ENCODE measurements at places on chromosomes 5 and 9.

- DNase-seq = no peak
These were observed 7.2 kb downstream of the ANKHD1 start for GRCh38 chr5:140408750-140409241.

GRCh38 chr5:169637549-169638121, 560 bp downstream of the DOCK2 start:
- DNase-seq = no peak

DNA sequence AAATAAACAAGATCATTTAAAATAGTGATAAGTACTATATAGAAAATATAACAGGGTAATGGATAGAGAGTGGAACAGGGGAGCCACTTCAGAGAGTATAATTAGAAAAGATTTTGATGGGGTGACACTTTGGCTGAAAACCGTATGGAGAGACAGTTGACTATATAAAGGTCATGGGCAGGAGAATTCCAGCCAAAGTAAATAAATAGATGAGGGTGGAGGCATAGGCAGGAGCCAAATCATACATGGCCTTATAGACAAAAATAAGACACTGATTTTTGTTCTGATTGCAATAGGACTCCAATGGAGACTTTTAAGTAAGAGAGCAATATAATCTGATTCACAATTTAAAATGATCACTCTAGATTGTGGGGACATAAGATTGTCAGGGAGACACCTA, 37.5 kb upstream of the NUDT12 start:
- DNase-seq = no peak

DNA sequence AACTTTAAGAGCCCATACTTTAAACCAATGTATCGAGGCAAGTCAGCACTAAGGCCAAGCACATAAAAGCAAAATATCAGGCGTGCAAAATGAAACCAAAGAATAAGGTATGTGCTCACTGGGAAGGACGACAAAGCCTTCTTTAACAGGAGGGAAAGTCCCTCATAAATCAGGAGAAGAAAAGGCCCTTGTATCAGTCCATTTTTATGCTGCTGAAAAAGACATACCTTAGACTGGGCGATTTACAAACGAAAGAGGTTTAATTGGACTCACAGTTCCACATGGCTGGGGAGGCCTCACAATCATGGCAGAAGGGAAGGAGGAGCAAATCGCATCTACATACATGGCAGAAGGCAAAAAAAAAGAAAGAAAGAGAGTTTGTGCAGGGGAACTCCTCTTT, 68.9 kb downstream of the UBE2QL1 start:
- DNase-seq = no peak

DNA sequence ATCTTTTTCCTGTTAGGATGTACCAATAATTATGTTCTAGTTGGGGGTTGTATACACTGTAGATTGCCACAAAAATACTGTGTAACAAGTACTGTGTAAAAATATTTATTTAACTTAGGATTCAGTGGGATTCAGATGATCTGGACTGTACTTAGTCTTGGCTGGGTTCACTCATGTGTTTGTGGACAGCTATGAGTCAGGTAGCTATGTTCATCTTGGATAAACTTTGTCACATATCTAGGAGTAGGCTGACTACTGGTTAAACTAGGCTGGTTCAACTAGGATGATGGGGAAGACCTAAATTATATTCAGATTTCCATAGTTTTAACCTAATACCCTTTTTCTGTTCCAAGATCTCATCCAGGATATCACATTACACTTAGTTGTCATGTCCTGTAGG, 32.1 kb upstream of the TNFSF15 start:
- no peak for DNase-seq

GRCh38 chr9:33676746-33677505, 118.4 kb upstream of the PRSS3 start:
- peak; percentile 80 for DNase-seq

DNA sequence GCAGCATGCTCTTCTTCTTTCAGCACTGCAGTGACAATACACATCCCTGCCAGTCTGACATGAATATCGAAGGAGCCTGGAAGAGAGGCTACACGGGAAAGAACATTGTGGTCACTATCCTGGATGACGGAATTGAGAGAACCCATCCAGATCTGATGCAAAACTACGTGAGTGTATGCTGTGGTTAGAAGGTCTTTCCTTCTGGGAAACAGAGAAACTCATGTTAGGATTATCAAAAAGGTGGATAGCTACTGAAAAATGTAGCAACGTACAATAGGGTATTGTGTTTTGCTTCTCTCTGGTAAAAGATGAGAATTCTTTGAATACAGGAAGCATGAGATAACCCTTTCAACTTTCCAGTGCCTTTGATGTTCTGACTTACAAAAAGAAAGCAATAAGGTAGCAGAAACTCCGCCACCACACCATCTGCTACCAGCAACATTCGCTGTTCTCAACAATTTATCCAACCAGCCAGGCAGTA, 133.3 kb downstream of the PCSK5 start:
- no peak for DNase-seq

DNA sequence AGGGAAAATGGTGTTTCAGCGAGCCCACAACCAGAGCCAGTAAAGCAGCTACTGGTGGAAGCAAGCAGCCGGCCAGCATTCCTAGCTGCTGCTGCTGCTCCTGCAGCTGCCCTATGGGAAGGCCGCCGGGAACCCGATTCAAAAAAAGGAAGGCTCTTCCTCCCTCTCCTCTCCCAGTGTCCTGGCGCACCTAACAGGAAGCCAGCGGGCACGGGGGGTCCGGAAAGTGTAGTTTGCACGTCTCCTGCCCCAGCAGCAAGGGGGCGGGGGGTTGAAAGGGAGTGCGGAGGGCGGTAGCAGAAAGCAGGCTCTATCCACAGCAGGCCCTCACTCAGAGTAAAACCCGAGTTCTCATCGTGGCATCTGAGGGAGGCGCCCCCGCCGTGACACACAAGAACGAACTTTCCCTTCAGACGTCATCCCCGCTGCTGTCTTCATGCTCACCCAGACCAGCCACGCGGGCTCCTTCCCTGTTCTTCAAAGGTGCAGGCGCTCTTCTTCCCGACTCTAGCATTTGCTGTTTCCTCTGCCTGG, 16.5 kb downstream of the GRXCR2 start:
- DNase-seq = peak; percentile 69

DNA sequence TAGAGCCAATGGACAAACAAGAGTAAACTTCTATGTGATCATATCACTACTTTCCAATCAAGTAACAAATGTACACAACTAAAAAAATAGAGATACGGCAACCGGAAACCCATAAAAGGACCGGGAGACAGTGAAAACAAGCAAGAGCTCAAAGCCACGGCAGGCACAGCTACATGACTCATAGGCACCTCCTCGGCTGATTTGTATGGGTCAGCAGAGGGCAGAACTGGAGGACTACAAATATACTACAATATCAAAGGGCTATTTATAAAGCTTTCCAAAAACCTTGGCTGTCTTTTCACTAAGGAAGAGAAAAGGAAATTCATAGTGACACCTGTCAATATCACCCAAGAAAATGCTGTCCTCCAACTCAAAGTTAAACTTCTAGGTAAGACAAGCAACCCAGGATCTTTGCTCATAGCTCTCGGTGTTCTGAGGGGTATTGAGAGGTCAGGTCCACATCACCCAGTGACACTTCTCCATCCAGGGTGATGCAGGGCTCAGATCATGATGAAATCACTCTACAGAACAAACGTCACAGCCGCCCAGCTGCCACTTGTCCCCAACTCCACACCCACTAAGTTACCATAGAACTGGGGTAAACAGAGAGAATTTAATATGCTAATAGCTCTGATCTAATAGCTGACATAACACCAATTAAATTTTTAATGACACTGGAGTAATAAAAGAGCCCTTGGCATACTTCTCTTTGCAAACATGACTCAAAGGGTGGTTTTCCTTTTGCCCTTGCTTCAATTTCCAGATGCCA, 41.3 kb downstream of the PFDN1 start:
- no peak for DNase-seq

- DNase-seq = no peak
These were observed 83.9 kb upstream of the CXCL14 start for GRCh38 chr5:135662683-135663082.

DNA sequence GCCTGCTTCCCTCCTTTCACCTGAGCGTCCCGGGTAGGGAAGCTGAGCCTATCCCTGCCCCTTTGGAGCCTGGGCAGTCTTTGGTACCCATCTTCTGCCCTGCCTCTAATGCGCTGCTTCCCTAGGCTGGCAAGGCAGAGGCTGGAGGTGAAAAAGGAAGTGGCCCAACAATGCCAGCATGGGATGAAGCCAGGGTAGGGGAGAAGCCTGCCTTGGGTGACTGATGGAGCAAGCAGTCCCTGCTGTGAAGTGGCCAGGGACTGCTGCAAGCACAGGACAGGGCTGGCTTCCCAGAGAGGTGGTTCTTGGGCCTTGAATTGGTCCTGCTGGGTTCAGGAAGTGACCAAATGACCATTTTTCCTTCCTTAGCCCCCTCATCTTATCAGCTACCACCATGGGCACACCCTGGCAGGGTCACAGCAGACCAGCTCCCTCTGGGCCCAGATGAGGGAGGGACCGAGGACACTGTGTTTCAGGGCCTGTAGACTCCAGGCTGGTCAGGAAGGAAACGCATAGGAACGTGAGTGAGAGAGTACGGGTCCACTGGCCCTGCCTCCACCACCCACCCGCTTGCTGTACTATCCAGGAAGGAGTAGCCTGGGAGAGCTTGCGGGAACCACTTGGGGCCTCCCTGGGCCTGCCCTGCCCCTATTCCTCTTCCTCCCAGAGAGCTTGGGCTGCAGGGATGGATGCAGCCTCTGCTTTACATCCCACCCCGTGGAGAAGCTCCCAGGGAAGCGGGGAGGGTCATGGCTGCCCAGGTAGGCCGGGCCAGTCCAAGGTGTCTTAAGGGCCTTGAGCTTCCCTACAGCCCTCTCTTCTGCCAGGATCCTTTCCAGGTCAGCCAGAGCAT, 102.6 kb downstream of the DAB2IP start:
- no peak for DNase-seq

DNA sequence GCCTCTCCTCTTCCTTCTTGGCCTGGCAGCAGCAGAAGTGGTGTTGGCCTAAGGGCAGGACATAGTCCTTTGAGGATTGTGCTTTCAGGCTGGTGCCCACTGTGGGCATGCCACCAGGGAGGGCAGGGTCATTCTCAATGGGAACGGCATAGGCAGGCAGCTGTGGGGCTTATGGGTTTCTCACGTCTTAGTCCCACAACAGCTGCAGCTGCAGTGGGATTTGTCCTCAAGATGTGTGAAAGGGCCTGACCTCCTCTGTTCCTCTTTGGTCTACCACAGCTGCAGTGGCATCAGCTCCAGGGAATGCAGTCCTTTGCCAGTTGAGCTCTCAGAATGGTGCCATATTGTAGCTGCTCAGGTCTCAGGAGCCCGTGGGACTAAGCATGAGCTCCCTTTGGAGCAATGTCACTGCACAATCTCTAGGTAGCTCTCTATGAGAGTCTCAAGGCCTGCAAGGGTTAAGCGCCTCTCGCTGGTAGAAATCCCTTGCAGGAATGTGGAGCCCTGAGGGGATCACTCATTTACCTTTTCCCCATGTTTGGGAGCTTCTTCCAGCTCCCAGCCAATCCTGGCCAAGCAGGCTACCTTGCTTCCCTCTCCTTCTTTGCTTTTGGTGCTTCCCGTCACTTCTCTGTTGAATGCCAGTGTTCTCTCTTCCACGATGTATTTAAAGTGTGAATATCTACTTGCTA, 104.8 kb downstream of the GNA14 start:
- peak; percentile 25 for DNase-seq

DNA sequence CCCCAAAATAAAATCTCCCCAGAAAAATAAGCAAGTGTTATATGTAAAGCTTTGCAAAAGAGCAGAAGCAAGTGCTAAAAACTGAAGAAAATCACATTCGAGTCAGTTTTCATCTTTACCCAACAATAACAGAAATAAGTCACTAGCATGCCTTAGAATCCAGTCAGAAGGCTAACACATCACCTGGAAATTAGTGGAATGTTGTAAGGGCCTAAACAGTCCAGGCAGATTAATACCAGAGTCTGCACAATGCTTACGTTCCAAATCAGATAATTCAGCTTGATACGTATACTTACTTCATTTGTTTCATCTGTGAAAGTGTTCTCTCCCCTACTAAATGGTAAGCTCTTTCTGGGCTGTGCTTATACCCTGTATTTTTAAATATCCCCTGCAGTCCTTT, 42.7 kb downstream of the SUSD1 start:
- DNase-seq = no peak

DNA sequence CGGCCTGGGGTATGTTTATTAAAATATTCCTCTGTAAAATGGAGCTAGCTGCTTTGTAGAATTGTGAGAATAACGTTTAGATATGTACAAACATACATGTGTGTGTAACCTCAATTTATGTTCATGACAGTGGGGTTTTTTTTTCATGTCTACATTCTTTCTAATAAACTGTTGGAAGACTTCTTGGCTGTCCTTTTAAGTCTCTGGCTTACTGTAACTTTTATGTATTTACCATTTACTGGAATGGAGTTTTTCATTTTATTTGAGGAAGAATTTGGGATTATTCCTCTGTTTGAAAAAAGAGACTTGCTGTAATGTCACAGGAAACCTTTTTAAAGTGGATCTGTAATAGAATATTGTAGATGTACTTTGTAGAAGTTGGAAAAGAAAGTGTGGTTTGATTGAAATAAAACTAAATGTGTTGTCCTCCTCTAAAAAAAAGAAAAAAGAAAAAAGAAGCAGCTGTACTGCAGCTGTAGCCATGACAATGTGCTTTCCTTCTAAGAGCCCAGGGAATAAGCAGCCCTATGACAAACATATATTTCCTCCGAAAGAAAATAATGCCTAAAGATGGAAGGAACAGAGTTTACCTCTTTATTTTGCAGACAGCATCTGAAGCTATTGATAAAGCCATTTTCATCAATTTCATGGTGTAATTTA, 71.2 kb upstream of the FREM1 start:
- peak; percentile 51 for DNase-seq

GRCh38 chr5:9655641-9656040, 25.5 kb upstream of the TAS2R1 start:
- no peak for DNase-seq

- no peak for DNase-seq
These were observed 118.2 kb upstream of the TBC1D2 start for GRCh38 chr9:98373609-98374008.

DNA sequence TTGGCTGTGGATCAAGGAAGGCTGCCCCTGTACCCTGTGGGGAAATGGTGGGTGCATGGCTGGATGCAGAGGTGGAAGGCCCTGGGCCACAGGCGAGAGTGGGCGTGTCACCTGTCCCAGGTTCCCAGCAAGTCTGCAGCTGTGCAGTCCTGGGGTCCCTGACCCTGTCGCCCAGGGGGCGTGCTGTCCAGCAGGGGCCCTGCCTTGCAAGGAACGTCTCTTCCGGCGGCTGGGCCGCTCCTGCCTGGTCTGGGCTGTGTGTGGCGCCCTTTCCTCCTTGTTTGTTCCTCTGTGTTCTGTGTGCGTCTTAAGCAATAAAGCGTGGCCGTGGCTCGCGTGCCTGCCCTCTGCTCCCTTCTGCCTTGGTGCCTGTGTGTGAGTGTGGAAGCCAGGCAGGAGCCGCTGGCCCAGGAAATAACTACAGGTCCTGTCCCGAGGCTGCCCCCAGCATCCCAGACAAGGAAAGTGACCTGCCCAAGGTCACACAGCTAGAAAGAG, 8.4 kb downstream of the SLC2A6 start:
- no peak for DNase-seq

- peak; percentile 86 for DNase-seq
These were observed 171.2 kb downstream of the DOCK8 start for GRCh38 chr9:385818-386398.

All from tongue (tissue), 3 donors.